ENCODE measurements at places on chromosomes 3 and 15. TPM values are rescaled to one million over a fixed set of nuclear protein-coding genes. Genes with fewer than 3 reads are reported as not detected.

DNA sequence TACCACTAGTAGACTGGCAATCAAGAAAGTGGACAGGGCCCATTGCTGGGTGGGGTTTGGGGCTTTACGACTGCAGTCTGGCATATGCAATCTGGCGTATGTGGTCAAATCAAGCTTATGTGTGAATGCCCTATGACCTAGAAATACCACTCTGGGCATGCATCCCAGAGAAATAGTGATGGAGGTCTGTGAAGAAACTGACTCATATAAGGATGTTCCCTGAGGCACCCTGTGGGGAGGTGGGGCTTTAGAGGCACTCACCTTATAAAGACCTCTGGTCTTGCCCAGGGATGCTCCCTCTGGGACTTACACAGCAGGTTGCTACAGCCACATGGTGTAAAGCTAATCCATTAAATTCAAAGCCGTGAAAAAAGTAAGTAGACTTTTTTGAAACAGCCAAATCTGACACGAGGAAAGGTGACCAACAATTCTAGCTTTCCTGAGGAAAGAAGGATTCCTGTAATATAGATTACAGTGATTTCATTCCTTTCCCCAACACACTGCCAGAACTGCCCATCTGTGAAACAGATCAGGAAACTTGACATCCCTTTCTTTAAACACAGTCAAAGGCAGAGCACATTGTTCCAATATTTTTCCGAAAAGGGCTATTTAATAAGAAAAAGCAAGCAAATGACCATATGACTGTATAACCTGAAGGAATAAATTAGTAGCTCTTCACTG lies 13.6 kb downstream of the RARRES1 start:
- no peak overlapping the region for H3K4me3 ChIP-seq
- H3K4me1 ChIP-seq = peaks cover 10% of the 10 kb centered on the region
- no peak overlapping the region for H3K27ac ChIP-seq
- H3K36me3 ChIP-seq = peaks cover 22% of the 10 kb centered on the region
- no peaks in the 10 kb centered on the region for H3K27me3 ChIP-seq
- DNase-seq = no peak

- no peak overlapping the region for H3K27ac ChIP-seq
- DNase-seq = no peak
- H3K4me1 ChIP-seq = no peaks in the 10 kb centered on the region
- H3K4me3 ChIP-seq = no peak overlapping the region
- H3K27me3 ChIP-seq = no peaks in the 10 kb centered on the region
- H3K36me3 ChIP-seq = peaks cover 95% of the 10 kb centered on the region
Measured at GRCh38 chr3:53227993-53228885, 27.6 kb downstream of the TKT start.

Gene GOLGA8K
- polyA plus RNA-seq = 0.41 TPM

Gene RFTN1
- 55.9 TPM for polyA plus RNA-seq

Gene SERINC4
- 0.46 TPM for polyA plus RNA-seq

DNA sequence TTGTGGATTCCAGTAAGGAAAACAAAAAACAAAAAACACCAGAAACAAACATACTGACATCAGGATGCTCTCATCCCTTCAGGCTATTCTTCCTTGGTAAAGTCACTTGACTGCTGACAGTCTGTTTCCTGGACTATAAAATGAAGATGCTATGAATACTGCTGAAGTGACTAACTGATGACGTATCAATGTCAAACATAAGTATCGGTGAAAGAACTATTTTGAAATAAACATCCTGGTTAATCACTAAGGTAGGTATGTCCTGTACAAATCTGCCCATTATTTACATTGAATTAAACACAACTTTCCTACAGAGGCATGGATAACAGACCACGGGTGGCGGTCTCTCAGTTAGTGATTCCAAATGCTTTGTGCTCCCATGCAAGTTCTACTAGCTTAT lies 45.9 kb downstream of the CHAC1 start:
- H3K4me1 ChIP-seq = peaks cover 2% of the 10 kb centered on the region
- H3K36me3 ChIP-seq = peaks cover 26% of the 10 kb centered on the region
- DNase-seq = no peak
- no peak overlapping the region for H3K27ac ChIP-seq
- no peak overlapping the region for H3K4me3 ChIP-seq
- H3K27me3 ChIP-seq = no peaks in the 10 kb centered on the region
